Body of pancreas (tissue), 4 donors: ENCODE measurements at places on chromosomes 4 and X. TPM values are rescaled to one million over a fixed set of nuclear protein-coding genes. Genes with fewer than 3 reads are reported as not detected.

The MAGEA2B gene
- not detected for total RNA-seq

The PNMA3 gene
- 0.26 TPM for total RNA-seq

The PABPC1L2B gene
- not detected for total RNA-seq

The ZDHHC15 gene
- 2.3 TPM for total RNA-seq

The TLR6 gene
- 0.99 TPM for total RNA-seq

The CC2D2A gene
- total RNA-seq, result 3.6 TPM
